ENCODE measurements at places on chromosomes 2 and 18.

DNA sequence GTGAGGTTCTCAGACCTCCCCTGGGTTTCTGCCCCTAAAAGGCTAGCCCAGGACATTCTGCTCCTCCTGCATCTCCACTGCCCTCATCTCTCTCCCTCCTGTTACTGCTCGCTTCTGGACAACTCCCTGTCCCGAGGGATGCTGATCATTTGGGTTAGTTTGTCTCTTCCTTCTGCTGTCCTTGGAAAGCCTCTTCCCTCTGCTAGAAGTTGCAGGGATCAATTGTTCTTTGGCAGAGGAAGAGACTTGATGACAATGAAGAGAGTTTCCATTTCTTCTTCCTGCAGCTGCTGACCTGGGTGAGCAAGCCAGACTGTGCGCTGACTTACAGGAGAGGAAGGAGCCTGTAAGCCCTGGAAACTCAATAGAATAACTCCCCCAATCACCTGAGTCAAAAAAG, 68.9 kb downstream of the RDH14 start:
- DNase-seq = no peak

GRCh38 chr18:76490033-76490432, 5.0 kb downstream of the ZNF516 start:
- no peak for DNase-seq

GRCh38 chr2:43905371-43905803, 66.6 kb downstream of the ABCG8 start:
- DNase-seq = no peak

- DNase-seq = no peak
Observed at GRCh38 chr2:6639929-6640620, 225.6 kb downstream of the CMPK2 start.

- DNase-seq = no peak
Observed at GRCh38 chr18:42824178-42824577, 291.3 kb downstream of the RIT2 start.

Data from hippocampal formation (tissue), 2 donors.